Fibroblast of pulmonary artery (primary cell): ENCODE measurements at places on chromosomes 2 and 18.

DNA sequence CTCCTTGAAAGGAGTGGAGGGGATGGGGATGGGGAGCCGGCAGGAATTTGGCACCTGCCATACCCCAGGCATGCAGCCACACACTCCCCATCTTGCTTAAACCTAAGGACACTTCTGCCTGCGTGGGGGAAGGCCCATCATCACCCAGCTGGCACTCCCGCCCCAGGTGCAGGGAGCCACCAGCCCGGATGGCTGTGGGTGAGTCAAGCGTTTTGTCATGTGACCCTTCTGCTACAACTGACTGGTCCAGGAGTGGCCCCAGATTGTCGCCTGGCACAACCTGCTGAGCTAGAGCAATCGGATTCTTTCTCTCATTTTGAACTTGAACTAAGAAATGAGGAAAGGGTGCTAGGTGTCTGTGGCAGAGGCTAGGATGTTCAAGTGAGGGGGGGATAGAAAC, 61.3 kb downstream of the TSN start:
- DNase-seq, result no peak

DNA sequence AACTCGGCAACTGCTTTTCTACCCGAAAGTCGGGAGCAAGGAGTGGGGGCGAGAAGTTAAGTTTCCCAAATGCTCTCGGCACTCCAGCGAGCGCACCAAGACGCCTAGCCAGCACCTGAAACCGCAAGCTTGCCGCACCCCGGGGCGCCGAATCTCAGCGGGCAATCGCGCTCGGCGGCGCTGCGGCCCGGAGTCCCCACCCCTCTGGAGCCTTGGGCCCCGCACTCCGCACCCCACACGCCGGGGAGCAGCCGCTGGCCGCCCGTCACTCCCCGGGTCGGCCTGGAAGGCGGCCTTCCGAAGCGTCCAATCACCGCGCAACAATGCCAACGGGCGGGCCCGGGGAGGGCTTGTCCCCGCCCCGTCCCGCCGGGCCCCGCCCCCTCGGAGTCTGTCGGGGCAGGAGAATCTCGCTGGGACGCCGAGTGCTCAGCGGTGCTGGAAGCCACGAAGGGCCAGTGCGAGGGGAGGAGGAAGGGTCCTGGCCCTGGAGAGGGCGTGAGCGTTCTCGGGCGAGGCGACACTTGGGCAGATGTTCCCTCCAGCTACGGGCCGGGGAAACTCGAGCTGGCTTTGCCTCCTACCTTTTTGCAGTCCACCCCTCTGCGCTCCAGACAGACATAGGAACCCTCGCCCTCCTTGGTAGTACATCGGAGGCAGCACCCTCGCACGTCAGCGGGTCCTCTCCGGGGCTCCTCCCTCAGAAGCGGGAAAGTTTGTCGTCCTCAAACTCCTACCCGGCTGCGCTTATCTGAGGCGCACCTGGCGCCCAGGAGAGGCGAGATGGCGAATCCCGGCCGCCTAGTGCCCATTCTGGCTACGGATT, 1.1 kb upstream of the ZBTB7C start:
- DNase-seq, result peak; percentile 80

- peak; percentile 90 for DNase-seq
These were observed 73.9 kb downstream of the NEDD4L start for GRCh38 chr18:58117786-58118403.

DNA sequence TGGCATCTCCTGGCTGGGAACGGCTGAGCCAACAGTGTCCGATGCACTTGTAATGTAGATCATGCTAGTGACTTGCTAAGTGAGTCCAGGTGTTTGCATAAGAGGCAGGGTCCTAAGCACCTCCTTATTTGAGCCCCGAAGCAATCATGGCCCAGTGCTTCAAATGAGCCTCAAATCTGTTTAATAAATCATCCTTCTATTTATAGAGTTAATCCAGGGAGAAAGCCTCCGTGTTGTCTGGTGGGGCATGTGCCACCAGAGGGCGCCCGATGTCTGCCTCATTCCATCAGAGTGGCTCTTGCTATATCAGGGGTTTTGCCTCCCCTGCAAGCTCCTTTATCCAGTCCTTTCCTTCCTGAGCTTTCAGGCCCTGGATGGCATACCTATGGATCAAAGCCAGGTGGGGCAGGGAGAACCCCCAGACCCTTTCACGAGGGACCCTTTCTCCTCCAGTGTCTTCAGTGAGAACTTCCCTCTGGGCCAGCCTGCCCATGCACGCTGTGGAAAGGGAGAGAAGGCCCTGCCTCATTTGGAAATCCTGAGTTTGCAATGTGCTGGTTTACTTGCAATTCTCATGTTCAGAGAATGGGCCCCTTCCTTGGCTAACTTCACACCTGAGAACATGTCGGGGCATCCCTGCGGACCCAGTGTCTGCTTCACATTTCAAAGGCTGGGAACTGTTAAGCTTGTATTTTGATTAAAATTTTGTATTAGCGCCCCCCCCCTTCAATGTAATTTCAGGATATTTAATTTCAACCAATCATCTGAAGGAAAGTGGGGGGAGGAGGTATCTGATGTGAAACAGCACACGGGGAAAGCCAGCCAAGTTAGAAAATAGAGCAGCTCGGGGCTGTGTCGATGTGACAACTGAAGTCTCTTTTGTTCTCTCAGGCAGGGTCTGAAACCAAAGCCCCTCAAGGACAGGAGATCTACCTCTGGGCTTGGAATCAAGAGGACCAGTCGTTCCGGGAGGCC, 39.7 kb downstream of the RDH14 start:
- peak; percentile 86 for DNase-seq

- DNase-seq, result no peak
These were observed 87.4 kb upstream of the KLF7 start for GRCh38 chr2:207252979-207253645.

DNA sequence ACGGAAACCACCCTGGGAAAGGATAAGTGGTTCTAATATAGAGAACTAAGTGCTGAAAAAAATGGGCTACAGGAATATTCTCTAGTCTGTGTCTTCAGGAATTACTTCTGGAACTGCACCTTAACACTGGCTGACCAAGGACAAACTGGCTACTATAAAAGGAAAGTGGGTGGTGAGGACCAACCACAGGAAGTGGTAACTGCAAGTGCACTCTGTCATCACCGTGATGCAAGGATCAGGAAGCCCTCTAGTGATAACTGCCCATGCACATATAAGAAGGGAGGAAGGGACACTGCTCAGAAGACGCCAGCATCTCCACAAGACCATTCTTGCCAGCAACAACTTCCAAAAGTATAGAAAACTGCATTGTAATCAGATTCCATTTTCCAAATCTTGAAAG, 424.4 kb upstream of the RGPD4 start:
- no peak for DNase-seq

DNA sequence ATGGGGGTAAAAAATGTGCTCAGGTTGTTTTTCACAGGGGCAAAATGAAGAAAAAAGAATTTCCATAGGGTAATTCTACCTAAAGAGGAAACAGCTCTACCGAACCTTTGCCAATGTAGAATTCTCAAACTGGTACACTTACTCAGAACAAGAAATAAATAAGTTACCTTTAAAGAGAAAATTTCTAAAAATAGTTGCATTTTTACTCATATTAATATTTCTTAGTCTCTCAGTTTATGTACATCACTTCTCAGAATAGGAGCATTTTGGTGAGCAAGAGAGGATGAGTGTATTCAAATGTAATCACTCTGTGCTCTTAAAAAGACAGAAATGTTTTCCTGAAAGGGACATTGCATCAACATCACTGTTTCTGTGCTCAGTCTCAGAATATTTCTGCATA, 574.7 kb upstream of the SLC8A1 start:
- no peak for DNase-seq

DNA sequence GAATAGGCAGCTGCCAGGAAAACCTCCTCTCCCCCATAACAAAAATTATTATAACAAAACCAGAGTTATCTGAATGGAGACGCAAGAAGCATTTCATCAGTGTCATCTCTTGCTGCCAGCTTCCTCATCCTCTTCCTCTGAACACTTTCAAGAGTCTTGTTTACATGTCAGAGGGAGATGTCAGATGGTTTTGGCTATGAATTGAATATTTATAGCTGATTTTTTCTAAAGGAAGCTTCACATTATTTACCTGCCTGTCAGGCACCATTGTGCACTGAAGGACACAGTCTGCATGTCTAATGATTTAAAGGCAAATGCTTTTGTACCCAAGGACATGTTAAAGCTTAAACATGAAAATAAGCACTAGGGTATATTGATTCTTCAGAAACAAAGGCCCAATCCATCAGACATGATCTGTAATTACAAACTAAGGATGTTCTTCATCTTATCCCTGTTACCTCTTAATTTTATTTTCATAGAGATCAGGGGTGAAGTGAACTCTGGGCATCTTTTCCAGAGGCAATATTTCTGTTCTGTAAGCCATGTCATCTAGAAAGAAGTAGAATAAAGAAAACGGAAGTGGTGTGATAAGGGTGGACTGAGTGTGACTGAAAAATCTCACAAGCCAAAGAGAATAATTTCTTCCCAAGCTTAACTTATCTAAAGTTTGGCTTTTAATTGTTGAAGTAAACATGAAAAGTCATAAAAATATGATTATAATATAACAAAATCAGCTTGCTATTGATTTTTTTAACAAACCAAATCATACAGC, 168.7 kb downstream of the ANKRD44 start:
- no peak for DNase-seq

DNA sequence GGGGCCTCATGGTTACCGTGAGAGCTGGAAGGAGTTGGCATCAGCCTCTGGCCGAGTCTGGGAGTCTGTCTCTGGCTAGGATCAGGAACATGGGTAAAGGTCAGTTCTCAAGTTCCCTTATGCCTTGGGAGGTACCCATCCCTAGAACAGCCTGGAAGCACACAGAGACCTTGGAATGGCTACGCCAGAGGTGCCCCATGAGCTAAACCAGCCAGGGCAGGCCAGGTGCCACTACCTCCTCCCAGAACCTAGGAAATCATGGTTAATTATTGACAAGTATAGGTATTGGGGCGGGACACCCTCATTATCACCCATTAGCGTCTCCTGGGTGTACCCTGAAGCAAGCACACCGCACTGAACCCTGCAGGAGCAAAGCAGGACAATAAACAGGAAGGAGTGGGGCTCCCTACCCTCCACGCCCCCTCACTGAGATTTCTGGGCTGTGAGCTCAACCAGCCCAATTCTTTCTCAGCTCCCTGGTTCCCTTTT, 3.0 kb upstream of the ASPRV1 start:
- no peak for DNase-seq

DNA sequence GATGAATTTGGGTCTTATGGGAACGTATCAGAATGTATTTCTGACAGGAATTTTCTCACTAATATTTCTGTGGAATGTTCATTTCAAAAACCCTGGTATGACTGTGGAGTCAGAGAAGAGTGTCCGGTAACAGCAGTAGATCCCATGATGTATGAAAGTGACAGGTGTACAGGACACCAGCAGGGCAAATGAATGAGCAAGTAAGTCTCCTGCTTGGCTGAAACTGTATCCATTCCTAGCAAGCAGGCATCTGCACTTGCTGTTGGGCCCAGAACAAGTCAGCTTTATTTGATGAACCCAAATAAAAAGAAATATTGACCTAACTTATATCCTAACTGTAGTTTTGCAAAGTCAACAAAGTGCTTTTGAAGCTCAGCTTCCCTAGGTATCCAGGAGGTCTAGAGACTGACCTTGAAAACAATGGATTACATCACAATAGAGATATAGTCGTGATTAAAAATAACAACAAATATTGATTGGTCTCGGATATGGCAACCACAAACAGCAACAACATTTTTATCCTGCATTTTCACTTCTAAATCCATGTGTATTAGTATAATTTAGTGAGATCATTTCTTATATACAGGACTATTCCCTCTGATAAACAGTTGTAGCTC, 37.6 kb downstream of the NXPH2 start:
- no peak for DNase-seq

GRCh38 chr2:118154176-118154575, 65.9 kb downstream of the INSIG2 start:
- DNase-seq, result no peak

DNA sequence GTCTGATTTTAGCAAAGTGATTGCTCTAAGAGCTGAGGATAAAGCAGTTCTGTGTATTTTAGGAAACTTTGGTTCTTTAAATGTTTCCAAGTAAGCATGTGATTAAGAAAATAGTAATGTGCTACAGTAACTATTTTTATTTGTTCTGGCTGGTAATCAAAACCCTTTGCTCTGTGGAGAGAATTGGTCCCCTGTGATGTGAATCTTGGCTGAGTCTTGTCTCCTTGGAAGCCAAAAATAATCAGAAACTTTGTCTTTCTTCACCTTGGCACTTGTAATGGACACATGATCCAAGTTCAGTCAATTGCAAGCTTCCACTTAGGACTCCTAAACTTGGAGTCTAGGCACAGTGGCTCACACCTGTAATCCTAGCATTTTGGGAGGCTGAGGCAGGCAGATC, 422.7 kb upstream of the CDH20 start:
- peak; percentile 49 for DNase-seq

GRCh38 chr2:126933711-126934091, 35.0 kb downstream of the TEX51 start:
- no peak for DNase-seq

DNA sequence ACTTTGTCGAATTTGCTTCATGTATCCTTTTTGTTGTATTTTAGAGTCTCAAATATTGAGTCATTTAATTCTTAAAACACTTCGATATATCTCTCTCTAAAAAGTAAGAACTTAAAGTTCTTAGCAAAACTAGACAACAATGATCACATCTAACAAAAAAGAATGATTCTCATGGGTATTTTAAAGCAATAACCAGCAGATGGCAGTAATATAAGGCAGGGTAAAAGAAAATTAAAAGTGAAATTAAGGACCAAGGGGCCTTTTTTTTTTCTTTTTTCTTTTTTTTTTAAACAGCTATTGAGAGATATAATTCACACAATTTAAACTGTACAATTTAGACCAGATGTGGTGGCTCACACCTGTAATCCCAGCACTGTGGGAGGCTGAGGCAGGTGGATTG, 9.9 kb upstream of the AOX1 start:
- DNase-seq, result peak; percentile 51

DNA sequence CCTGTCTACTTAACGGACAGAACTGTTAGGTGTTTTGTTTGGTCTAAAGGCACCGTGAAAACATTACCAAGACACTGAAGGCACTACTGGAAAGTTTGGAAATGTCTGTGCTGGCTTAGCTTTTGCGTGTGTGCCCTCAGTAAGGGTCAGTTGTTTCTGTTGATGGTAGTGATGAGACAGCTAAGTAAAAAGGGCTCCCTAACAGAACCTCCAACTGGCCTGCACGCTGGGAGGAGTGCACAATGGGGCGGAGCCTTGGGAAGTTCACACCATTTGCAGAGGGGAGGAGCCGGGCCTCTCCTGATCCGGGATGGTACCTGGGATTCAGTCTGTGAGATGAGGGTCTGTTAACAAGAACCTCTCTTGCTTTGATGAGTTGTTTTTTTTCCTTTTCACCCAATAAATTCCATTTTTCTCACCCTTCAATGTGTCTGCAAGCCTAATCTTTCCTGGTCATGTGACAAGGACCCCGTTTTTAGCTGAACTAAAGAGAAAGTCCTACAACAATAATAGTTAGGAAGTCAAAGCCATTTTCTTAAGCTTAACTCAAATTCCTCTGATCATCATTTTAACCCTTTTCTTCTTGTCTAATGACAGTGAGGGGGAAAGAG, 368.7 kb downstream of the PARD3B start:
- no peak for DNase-seq
